ENCODE measurements at places on chromosomes 4 and X.
A peak's percentile ranks its signal among the peaks of the same experiment; 100 is the strongest.

DNA sequence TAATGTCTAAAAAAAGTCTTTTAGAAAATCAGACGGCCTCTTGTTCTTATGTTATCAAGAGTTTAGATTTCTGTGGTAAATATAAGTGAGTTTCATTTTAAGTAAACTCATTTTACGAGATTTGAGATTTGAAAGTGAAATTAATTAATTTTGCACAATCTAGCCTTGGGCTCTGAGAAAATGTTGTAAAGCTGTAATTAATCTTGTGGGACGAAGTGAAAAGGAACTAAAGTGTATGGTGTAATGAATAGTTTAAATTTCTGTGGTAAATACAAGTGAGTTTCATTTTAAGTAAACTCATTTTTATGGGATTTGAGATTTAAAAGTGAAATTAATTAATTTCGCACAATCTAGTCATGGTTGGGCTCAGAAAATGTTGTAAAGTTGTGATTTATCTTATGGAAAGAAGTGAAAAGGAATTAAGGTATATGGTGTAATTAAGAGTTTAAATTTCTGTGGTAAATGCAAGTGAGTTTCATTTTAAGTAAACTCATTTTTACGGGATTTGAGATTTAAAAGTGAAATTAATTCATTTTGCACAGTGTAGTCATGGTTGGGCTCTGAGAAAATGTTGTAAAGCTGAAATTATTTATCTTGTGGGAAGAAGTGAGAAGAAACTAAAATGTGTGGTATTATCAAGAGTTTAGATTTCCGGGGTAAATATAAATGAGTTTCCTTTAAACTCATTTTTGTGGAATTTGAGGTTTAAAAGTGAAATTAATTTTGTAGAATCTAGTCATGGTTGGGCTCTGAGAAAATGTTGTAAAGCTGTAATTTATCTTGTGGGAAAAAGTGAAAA, 1.6 kb downstream of the SCML1 start:
- no peak overlapping the region for H3K4me3 ChIP-seq
- no peak for DNase-seq
- no peak overlapping the region for H3K27ac ChIP-seq
- peaks cover 19% of the 10 kb centered on the region for H3K4me1 ChIP-seq
- peaks cover 52% of the 10 kb centered on the region for H3K27me3 ChIP-seq

GRCh38 chr4:185399466-185399865, 2.8 kb downstream of the ANKRD37 start:
- H3K27ac ChIP-seq, result no peak overlapping the region
- H3K27me3 ChIP-seq, result no peaks in the 10 kb centered on the region
- DNase-seq, result no peak
- peaks cover 40% of the 10 kb centered on the region for H3K36me3 ChIP-seq
- H3K4me1 ChIP-seq, result peaks cover 42% of the 10 kb centered on the region
- H3K4me3 ChIP-seq, result no peak overlapping the region

DNA sequence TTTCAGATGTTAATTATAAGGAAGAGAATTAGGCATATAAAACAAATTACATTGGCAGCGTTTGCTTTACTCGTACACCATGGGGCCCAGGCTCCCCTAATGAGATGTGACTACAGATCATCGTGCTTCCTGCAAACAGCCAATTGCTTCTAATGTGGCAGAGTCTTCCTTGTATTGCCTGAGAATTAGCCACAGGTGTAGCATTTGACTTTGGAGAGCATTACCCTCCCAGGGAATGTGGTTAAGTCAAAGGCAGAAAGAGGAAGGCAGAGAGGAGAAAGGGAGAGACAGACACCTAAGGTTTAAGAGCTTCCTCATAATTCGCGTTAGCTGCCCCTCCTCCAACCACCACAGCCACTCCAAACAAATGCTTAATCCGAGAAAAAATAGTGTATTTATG, 97.0 kb downstream of the MID1IP1 start:
- no peak overlapping the region for H3K27ac ChIP-seq
- H3K36me3 ChIP-seq, result no peaks in the 10 kb centered on the region
- H3K4me1 ChIP-seq, result peaks cover 4% of the 10 kb centered on the region
- H3K4me3 ChIP-seq, result no peak overlapping the region

DNA sequence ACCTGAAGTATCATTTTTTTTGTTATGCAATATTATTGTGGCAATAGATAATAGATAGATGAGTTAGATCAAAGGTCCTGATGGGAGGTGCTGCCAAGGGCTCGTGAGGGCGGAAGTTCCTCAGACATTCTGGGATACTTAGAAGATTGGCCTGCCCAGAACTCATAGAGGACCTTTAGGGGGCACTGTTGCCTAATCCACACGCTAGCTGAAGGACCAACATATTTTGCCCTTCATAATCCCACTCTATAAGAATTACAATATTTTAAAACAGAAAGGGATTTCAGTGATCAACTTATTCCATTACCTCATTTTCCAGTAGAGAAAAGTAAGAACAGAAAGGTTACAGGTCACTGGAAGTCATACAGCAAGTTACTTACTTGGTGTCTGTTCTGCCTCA, 22.9 kb upstream of the COX7B2 start:
- H3K36me3 ChIP-seq, result no peaks in the 10 kb centered on the region
- no peak overlapping the region for H3K27ac ChIP-seq
- H3K4me3 ChIP-seq, result no peak overlapping the region
- no peak for DNase-seq

- no peak overlapping the region for H3K4me3 ChIP-seq
- no peak overlapping the region for H3K27ac ChIP-seq
- DNase-seq, result no peak
- no peaks in the 10 kb centered on the region for H3K36me3 ChIP-seq
Measured at GRCh38 chr4:188887905-188888304, 748.7 kb downstream of the TRIML1 start.

DNA sequence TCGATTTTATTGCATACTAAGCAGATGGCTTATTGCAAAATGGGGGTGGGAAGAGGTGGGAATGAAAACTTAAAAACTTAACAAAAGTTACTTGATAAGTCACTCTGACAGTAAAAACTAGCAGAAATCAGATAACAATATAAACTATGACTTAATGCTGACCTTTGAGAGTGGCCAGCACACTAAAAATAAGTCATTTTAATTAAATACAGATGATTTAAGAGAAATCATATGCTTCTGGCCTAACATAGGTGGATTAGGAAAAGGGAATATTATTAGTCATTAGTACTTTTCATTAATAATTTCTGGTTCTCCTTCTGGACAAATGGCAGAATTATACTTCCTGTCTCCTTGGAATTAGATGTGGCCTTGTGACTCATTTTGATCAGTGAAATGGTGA, 756.7 kb downstream of the PCDH19 start:
- no peak for DNase-seq
- H3K36me3 ChIP-seq, result no peaks in the 10 kb centered on the region
- H3K4me1 ChIP-seq, result no peaks in the 10 kb centered on the region
- no peak overlapping the region for H3K4me3 ChIP-seq
- no peak overlapping the region for H3K27ac ChIP-seq
- no peaks in the 10 kb centered on the region for H3K27me3 ChIP-seq

- no peaks in the 10 kb centered on the region for H3K36me3 ChIP-seq
- no peak overlapping the region for H3K4me3 ChIP-seq
- no peak for DNase-seq
- H3K4me1 ChIP-seq, result no peaks in the 10 kb centered on the region
Measured at GRCh38 chr4:188839704-188840103, 700.5 kb downstream of the TRIML1 start.

DNA sequence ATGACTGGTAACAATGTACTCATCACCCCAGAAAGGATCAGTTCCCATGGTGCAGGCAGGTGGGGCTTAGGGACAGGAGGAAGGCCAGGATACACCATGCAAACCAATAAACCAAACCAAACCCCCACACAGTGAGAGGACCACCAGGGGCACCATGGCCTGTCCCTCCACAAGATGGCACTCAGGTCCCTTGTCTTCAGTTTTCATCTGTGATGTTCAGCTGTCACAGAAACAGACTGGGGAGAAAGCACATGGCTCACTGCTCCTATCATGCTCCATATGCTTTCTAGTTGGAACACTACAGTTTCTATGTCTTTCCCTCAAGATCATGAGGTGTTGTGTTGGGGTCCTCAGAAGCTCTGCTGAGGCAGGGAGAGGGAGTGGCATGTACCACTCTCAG, 10.1 kb downstream of the HS3ST1 start:
- DNase-seq, result no peak
- no peaks in the 10 kb centered on the region for H3K36me3 ChIP-seq
- no peak overlapping the region for H3K27ac ChIP-seq
- H3K27me3 ChIP-seq, result peaks cover 7% of the 10 kb centered on the region
- no peaks in the 10 kb centered on the region for H3K4me1 ChIP-seq
- H3K4me3 ChIP-seq, result no peak overlapping the region

DNA sequence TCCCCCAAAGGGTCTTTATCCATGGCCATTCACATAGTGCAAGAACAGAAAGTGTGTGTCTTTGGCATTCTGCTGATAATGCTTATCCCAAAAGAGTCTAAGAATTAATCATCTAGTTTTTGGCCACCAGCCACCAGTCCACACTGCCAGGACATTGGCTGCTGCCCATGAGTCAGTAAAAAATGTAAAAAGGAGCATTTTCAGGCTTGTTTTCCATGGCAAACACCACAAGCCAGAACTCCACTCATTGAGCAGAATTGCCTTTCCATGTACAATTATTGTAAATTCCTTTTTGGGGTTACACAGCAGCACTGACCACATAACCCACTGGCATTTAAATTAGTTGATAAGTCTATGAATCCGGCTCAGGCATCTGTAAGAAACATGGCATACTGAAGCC, 89.2 kb upstream of the PRDX4 start:
- no peak overlapping the region for H3K27ac ChIP-seq
- no peak for DNase-seq
- H3K4me3 ChIP-seq, result no peak overlapping the region
- peaks cover 2% of the 10 kb centered on the region for H3K27me3 ChIP-seq

DNA sequence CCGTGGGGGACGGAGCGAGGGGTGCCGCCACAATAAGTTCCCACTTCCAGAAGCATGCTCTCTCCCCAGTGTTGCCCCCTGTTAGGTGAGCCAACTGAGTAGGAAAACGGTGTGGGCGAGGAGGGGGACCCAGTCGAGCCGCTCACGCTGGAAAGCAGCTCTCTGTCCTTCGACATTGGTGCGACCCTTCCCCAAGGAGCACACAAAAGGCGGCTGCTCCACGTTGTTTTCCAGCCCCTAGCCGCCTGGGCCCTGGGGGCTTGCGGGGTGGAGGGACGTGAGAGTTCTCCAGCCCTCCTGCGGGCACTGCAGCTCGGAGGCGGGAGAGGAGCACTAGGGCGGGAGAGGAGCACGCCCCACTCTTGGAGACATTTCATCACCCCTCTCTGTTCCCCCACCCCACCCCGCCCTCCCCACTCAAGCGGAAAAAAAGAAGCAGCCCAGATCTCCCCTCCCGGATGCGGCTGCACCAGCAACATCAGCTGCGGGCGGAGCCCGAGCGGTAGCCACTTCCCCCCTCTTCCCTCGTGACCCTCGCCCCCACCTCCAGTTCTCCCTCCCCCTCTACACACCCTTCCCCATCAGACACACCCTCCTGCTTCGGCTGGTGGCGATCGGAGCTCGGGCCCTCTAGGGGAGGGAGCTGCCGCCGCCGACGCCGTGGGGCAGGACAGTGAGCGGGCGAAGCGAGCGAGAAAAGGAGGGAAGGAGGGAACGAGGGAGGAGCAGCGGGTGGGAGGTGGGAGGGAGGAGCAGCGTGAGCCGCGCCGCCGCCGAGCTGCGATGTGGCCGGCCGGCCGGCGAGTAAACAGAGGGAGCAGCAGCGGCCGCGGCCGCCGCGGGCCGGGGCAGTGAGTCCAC, at the start of gene DOCK11:
Gene DOCK11, plus strand, starts transcription at position 755 of the 861 bp plus-strand sequence. CDS start 157 bp downstream, outside the sequence.
- H3K27ac ChIP-seq, result peak within 1 kb of the TSS; percentile 99
- no peaks in the 10 kb centered on the region for H3K27me3 ChIP-seq
- peak within 1 kb of the TSS; percentile 99 for H3K4me3 ChIP-seq
- peak; percentile 91 for DNase-seq
- peaks cover 23% of the 10 kb centered on the region for H3K4me1 ChIP-seq

- H3K27ac ChIP-seq, result peak overlapping the region; percentile 44
- H3K27me3 ChIP-seq, result peaks cover 5% of the 10 kb centered on the region
- H3K36me3 ChIP-seq, result peaks cover 9% of the 10 kb centered on the region
Measured at GRCh38 chr4:158726633-158727032, 3.4 kb upstream of the PPID start.

- no peak overlapping the region for H3K4me3 ChIP-seq
- no peak overlapping the region for H3K27ac ChIP-seq
Measured at GRCh38 chrX:155086202-155086840, 15.0 kb downstream of the BRCC3 start.
